A172 (cell line): ENCODE measurements at places on chromosomes 11 and 22. TPM values are rescaled to one million over a fixed set of nuclear protein-coding genes. Genes with fewer than 3 reads are reported as not detected.

GRCh38 chr11:5046226-5046625 is at the start of gene OR52J3:
Gene OR52J3 (plus strand): TSS chr11:5046526. CDS start chr11:5046526, 0 bp downstream.
- DNase-seq = no peak

GRCh38 chr22:32622004-32622743 is 147.6 kb downstream of the FBXO7 start:
- peak; percentile 26 for DNase-seq

Gene NAA40
- 12.5 and 19.8 TPM in 2 replicates for total RNA-seq

Gene CALCA
- not detected in 2 replicates for total RNA-seq

- DNase-seq = no peak
Observed at GRCh38 chr22:36375071-36375980, 12.4 kb downstream of the MYH9 start.
